ENCODE measurements at places on chromosomes 12 and 14. TPM values are rescaled to one million over a fixed set of nuclear protein-coding genes. Genes with fewer than 3 reads are reported as not detected.

DNA sequence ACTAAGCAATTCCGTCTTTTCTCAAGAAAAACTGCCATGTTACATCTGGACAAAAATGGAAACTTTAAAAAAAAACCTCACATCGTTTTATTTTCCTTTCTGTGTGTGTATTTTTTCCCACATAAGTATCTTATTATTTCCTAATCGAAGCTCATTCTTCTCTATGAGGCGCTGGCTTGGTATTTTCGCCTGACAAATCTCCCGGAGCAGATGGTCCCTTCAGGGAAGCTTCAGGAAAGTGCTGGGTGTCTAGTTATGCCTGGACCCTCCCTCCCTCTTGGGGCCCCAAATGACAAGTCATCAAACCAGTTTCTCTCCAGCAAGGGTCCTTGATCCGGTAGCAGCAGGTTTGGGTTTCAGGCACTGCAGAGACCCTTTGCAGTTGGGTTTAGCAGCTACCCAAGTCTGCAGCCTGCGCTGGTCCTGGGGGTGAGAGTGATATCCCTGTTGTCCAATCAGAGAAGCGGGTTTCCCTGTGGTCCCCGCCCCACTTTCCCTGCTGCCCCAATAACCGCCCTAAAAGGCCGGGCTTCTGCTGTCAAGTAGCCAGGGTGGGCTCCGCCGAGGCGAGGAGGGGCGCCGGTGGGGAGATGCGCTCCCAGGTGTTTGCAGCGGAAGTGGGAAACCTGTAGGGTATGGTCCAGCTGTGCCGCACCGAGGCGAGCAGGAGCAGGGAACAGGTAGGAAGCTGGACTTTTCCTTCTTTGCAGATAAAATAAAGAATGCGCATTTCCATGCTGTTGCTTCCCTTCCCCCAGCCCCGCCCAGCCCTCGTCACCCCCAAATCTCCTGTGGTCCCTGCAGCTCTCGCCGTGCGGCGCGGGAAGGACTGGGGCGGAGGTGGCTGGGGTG, at the start of gene CNTN1:
Gene CNTN1 (plus strand): TSS at position 527 of the 852 bp plus-strand sequence.
- peak within 1 kb of the TSS; percentile 86 for H3K4me3 ChIP-seq
- H3K36me3 ChIP-seq, result no peaks in the 10 kb centered on the region
- DNase-seq, result peak; percentile 92
- H3K27ac ChIP-seq, result no peak within 1 kb of the TSS

- no peaks in the 10 kb centered on the region for H3K27me3 ChIP-seq
- no peak overlapping the region for H3K27ac ChIP-seq
- H3K36me3 ChIP-seq, result no peaks in the 10 kb centered on the region
- no peaks in the 10 kb centered on the region for H3K4me1 ChIP-seq
Measured at GRCh38 chr14:51360592-51360991, 120.5 kb downstream of the TMX1 start.

DNA sequence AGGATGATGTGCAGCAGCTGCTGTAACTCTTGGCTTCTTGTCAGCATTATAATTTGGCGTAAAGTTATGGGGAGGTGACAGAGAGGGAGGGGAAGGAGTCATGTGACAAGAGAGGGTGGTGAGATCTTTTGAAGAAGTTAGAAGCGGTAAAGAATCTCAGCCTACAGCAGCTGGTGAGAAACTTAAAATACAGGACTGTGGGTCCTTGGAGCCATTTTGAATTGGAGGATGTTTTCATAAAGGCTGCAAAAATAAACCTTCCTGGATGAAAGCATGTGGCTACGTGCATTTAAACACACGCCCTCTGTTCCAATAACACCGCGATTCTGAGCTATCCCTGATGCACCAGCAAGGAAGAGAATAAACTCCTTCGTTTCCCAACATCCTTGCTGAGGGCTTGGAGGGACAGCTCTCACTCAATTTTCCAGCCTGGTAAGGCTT, 133.7 kb downstream of the TMEM30B start:
- H3K4me1 ChIP-seq, result no peaks in the 10 kb centered on the region
- no peak overlapping the region for H3K27ac ChIP-seq
- no peaks in the 10 kb centered on the region for H3K27me3 ChIP-seq
- no peak for DNase-seq
- H3K36me3 ChIP-seq, result no peaks in the 10 kb centered on the region

DNA sequence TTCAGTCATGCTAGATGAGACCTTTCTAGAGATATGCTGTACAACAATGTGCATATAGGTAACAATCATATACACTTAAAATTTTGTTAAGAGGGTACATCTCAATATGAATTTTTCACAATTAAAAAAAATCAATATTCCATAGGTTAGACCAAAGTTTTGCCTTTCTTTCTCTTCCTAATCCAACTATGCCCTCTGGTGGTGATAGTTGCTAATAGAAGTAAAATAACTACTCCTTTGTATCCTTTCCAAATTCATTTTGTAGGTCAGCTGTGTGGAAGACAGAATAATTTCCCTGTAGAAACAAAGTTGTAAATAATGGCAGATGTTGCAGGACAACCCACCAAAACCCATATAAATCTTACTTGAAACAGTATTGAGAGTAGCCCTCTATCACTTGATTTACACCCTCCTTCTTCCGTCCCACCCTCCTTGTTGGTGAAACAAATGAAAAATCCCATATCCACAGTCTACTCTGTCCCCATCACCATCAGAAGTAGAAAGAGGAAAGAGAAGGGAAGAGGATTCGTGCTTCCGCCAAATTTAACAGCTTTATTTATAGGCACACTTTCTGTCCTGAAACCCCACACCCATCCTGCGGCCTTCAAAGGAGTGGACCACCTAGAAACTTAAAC, 34.2 kb upstream of the KICS2 start:
- no peak overlapping the region for H3K27ac ChIP-seq
- no peaks in the 10 kb centered on the region for H3K27me3 ChIP-seq
- H3K4me3 ChIP-seq, result peak overlapping the region; percentile 15
- H3K36me3 ChIP-seq, result no peaks in the 10 kb centered on the region
- DNase-seq, result no peak

DNA sequence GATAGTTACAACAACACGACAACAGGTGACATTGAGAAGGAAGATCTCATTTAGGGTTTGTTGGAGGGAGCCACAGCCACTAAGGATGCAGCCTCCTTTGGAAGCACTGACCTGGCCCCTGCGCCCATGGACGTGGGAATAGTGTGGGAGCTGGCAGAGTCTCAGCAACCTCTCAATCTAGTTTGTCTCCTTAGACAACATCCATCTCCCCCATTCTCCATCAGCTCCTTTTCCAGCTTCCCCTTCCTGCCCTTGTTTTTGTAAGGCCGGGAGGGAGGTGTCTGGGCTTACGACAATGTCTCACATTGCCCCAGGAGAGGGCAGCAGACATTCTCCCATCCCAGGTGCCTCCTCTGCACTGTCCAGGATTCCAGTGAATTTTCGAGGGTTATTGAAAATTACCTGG, 170.2 kb upstream of the PZP start:
- no peaks in the 10 kb centered on the region for H3K4me1 ChIP-seq
- no peaks in the 10 kb centered on the region for H3K27me3 ChIP-seq
- no peak overlapping the region for H3K4me3 ChIP-seq
- H3K27ac ChIP-seq, result no peak overlapping the region

DNA sequence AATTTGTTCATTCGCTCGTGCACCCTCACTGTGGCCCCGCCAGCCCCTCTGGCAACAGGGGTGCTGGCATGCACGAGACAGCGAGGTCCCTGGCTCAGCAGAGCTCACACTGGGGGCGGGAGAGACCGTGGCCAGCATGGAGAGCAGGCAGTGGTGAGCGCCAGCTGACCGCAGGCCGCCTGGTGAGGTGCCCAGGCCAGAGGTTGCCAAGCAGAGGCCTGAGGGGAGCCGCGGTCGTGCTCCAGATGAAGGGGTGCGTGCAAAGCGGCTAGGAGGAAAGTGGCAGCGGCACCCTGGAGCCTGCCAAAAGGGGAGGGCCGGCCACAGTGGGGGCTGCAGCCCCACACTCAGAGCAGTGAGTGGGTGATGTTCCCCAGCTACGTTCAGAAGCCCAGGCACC, 56.1 kb downstream of the CDC42BPB start:
- no peak overlapping the region for H3K4me3 ChIP-seq
- no peaks in the 10 kb centered on the region for H3K27me3 ChIP-seq
- H3K4me1 ChIP-seq, result no peaks in the 10 kb centered on the region
- no peaks in the 10 kb centered on the region for H3K36me3 ChIP-seq
- DNase-seq, result no peak

DNA sequence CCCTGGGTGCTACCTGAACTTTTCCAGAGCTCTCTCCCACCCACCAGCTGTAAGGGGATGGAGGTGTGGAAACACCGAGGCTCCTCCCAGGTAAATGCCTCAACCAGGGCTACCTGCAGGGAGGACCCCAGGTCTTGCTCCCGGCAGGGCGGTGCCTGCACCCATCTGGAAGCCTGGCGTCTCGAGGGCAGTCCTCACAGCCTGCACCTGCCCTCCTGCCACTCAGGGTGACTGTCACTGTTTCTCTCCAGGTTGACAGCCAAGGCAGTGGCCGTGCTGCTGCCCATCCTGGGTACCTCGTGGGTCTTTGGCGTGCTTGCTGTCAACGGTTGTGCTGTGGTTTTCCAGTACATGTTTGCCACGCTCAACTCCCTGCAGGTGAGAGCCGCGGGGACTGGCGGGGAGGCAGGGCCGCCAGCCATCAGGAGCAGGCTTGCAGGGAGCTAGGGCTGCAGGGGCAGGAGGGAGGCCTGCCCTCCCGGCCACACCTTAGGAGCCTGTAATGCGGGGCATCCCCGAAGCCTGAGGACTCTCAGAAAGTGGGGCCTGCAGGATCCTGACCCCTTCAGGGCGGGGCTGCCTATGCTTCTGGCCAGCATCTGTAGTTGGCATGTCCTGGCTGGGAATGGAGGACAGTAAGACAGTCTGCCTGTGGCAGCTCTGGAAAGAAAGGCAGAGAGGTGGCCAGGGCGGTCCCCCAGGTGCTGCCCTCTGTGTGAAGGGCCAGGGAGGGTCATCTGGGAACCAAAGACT, 182.3 kb downstream of the ADGRD1 start:
- no peaks in the 10 kb centered on the region for H3K36me3 ChIP-seq
- DNase-seq, result no peak
- no peaks in the 10 kb centered on the region for H3K27me3 ChIP-seq
- H3K27ac ChIP-seq, result no peak overlapping the region
- H3K4me3 ChIP-seq, result no peak overlapping the region

- no peak overlapping the region for H3K4me3 ChIP-seq
- no peak overlapping the region for H3K27ac ChIP-seq
- no peak for DNase-seq
- H3K4me1 ChIP-seq, result peaks cover 6% of the 10 kb centered on the region
- H3K27me3 ChIP-seq, result no peaks in the 10 kb centered on the region
Measured at GRCh38 chr12:64058541-64059265, 163.4 kb downstream of the KICS2 start.

- DNase-seq, result no peak
- no peaks in the 10 kb centered on the region for H3K27me3 ChIP-seq
- H3K36me3 ChIP-seq, result no peaks in the 10 kb centered on the region
- no peak overlapping the region for H3K27ac ChIP-seq
- H3K4me1 ChIP-seq, result no peaks in the 10 kb centered on the region
- no peak overlapping the region for H3K4me3 ChIP-seq
Measured at GRCh38 chr12:89721291-89721987, 12.8 kb upstream of the ATP2B1 start.

- no peak overlapping the region for H3K27ac ChIP-seq
- no peaks in the 10 kb centered on the region for H3K4me1 ChIP-seq
- H3K27me3 ChIP-seq, result no peaks in the 10 kb centered on the region
- DNase-seq, result no peak
Measured at GRCh38 chr14:70148911-70149595, 39.7 kb downstream of the SLC8A3 start.

DNA sequence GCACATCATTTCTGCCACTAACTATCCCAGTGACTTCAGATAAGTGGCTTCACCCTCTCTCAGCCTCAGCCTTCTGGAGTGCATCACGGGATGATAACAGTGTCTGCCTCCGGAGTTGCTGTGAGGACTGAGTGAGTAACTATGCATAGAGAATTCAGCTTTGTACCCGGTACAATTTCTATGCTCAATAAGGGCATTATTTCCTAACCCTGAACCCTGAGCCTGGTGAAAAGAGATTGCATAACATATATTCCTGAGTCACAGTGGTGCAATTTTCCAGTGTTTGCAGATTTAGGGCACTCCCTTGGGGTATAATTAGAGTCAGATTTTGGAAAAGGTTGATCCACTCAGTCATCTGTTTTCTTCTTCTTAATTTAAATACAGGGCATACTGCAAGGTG, 181.1 kb downstream of the PTPN11 start:
- H3K27me3 ChIP-seq, result no peaks in the 10 kb centered on the region
- H3K27ac ChIP-seq, result no peak overlapping the region
- no peak overlapping the region for H3K4me3 ChIP-seq
- H3K36me3 ChIP-seq, result no peaks in the 10 kb centered on the region
- H3K4me1 ChIP-seq, result no peaks in the 10 kb centered on the region

DNA sequence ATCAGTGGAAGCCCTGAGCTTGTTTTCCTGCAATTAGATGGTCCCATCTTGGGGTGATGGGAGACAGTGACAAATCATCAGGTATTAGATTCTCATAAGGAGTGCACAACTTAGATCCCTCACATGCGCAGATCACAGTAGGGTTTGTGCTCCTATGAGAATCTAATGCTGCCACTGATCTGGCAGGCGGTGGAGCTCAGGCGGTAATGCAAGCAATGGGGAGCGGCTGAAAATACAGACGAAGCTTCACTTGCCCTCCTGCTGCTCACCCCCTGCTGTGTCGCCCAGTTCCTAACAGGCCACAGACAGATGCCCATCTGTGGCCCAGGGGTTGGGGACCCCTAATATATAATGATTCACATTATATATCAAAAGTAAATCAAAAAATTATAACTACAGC, 258.8 kb upstream of the USP15 start:
- H3K36me3 ChIP-seq, result no peaks in the 10 kb centered on the region
- no peak overlapping the region for H3K4me3 ChIP-seq
- H3K4me1 ChIP-seq, result no peaks in the 10 kb centered on the region
- H3K27ac ChIP-seq, result no peak overlapping the region
- no peaks in the 10 kb centered on the region for H3K27me3 ChIP-seq

- no peaks in the 10 kb centered on the region for H3K4me1 ChIP-seq
- H3K27ac ChIP-seq, result no peak overlapping the region
- H3K36me3 ChIP-seq, result no peaks in the 10 kb centered on the region
- H3K4me3 ChIP-seq, result no peak overlapping the region
Measured at GRCh38 chr12:27498761-27499160, 25.2 kb upstream of the PPFIBP1 start.

DNA sequence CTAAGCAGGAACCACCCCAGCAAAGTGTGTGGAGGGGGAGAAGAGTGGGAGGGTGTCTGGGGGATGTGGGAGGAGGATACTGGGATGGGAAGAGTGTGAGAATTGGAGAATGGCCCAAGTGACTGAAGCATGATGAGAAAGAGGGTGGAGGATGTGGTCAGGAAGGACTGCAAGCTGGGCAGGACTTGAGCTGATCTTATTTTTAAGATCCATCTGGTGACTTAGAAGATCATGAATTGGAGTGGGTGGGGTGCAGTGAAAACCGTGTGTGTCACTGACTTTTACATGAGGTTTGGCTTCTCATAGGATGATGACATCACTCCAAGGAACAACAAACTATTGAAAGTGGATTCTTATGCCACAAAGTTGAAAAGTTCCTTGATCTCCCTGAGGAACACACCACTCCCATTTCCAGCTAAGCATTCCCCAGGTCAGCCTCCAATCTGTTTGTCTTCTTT, 287.5 kb downstream of the GALC start:
- no peaks in the 10 kb centered on the region for H3K4me1 ChIP-seq
- H3K36me3 ChIP-seq, result no peaks in the 10 kb centered on the region
- H3K27ac ChIP-seq, result no peak overlapping the region
- no peaks in the 10 kb centered on the region for H3K27me3 ChIP-seq

Gene TAS2R42
- not detected for total RNA-seq

Gene ADCY6
- total RNA-seq, result 26.3 TPM

Gene CCDC177
- 1.7 TPM for total RNA-seq

Gene HPD
- total RNA-seq, result 5.9 TPM

Gene HOXC10
- 2.6 TPM for total RNA-seq

Gene SNAPC1
- 27.9 TPM for total RNA-seq

Gene CFAP54
- total RNA-seq, result 36.9 TPM

Gene TAS2R7
- not detected for total RNA-seq

Gene FGF6
- not detected for total RNA-seq

Gene EPYC
- total RNA-seq, result not detected

Gene GSC
- total RNA-seq, result 2.0 TPM

Gene CCDC197
- 5.6 TPM for total RNA-seq

Measured in testis (tissue), 5 donors.